Frontal cortex (tissue), 4 donors: ENCODE measurements at places on chromosomes 3 and 15.

DNA sequence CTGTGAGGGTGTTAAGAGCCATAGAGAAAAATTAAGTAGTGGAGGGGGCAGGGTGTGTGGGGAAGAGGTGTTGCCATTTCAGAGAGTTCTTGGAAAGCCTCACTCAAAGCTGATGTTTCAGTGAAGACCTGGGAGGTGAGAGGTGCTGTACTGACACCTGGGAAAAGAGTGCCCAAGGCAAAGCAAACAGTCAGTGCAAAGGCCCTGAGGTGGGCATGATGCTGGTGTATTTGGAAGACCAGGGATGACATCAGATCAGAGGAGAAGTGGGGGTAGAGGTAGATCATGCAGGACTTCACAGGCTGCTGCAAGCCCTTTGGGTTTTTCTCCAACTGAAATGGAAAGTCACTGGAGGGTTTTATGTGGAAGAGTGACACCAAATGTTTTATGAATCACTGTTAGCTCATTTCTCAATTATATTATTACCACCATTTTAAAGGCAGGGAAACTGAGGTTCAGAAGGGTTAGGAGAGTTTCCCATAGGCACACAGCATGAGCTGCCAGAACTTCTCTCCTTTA is 42.8 kb upstream of the SMAD3 start:
- DNase-seq = no peak

GRCh38 chr3:154191520-154191919 is 70.3 kb downstream of the ARHGEF26 start:
- no peak for DNase-seq

DNA sequence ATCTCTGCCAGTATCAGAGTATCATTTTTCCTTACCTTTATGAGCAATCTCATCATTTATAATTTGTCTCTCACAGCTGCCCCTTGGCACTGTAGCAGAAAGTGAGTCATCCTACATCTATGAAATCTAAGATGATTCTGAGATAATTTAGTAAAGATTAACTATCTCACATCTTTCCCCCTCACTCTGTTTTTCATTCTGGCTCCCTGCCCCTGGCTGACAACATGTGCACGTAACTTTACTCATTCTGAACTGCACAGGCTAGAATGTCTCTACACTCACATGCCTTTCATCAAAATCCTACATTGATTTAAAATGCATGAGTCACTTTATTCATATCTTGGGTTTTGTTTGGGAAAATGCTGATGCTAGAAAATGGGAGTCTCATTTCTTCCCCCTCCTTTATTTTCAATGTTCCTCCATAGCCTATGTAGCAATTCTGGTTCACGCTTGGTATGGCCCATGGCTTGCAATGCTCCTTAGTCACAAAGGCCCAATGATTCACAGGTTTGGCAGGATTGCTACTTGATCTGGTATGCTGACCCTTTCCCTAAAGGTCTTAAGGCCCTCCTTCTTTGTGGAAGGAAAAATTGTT is 838.5 kb downstream of the TUSC7 start:
- no peak for DNase-seq

DNA sequence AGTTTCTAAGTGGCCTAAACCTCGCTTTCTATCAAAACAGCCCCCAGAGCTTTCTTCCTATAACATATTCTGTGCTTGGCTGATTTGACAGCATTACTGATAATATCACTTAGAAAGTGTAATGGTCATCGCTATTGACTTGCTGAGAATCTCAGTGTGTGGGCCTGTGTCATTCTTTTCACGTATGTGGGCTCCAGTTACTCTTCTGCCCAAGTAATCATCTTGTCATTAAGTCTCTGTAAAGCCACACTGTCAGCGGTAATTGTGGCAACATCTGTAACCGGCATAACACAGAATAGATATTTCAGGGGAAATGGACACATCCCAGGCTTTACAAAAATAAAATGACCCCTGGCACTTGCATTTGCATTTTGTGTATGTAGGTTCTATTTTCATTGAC is 313.6 kb upstream of the LMCD1 start:
- no peak for DNase-seq

GRCh38 chr3:115397433-115397832 is 225.9 kb upstream of the GAP43 start:
- DNase-seq = no peak

DNA sequence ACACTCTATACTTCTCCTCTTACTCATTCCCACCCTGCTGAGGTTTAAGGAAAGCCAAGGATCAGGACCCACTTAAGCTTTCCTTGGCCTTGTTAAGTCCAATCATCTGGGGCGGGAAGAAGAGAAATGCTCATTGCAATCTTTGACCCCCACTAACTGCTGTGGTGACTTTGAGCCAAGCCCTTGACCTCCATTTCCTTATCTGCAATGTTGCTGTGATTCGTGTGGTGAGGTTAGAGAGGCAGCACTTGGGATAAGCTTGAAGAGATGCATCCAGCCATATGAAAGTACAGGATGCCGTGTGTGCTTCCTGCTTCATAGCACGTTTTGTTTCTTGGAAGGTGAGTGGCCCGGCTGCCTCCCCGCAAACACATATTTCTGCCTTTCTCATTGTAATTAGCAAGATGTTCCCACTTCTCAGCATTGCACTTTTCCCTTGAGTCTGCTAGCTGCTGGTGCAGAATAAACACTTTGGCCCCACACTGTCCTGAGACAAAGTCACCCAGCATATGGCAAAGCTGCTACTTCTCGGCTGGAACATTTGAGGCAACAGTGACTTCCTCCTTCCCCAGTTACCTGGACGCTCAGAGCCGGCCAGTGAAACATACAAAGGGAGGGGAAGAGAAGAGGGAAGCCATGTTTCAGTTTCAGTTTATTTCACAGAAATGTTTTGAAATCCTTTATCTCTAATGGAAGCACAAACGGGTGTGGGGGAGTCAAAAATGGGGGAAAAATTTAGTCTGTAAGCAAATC is 10.5 kb upstream of the NUDT16 start:
- no peak for DNase-seq

- DNase-seq = no peak
Measured at GRCh38 chr3:15102256-15102655, 3.3 kb upstream of the RBSN start.

DNA sequence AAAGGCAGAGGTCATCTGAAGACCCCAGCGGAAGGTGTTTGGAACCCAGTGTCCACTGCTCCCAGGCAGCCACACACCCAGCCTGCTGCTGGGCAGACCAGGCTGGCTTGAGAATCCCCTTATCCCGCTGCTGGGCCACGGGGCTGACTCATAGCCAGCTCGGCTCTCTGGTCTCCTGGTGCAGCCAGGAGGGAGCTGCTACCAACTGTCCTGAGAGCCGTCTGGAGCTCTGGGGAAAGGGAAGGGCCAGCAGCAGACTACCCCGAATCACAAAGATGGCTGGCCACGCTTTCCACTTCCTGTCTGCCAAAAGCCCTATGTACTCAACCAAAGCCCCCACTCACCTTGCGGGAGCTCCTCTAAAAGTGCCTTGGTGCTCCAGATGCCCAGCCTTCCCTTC is 38.3 kb downstream of the WHAMM start:
- no peak for DNase-seq

GRCh38 chr15:67512140-67512539 is 8.8 kb upstream of the C15orf61 start:
- no peak for DNase-seq

DNA sequence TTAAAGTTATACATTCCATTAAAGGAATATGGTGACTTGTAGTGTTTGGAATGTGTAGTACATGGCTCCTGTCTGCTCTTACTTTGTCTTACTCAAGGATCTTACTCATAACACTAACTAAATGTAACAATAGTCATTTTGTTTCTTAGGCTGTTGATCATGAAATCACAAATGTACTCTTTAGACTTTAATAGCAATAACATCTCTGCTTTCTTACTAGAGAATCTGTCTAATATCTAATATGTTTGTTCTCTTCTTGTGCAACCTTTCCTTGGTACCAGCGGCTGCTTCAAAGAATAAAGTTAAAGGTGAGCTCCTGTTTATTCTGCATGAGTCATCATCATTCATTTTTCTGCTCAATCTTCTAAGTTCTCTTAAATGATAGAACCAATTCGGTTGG is 767.5 kb downstream of the CADM2 start:
- DNase-seq = no peak

DNA sequence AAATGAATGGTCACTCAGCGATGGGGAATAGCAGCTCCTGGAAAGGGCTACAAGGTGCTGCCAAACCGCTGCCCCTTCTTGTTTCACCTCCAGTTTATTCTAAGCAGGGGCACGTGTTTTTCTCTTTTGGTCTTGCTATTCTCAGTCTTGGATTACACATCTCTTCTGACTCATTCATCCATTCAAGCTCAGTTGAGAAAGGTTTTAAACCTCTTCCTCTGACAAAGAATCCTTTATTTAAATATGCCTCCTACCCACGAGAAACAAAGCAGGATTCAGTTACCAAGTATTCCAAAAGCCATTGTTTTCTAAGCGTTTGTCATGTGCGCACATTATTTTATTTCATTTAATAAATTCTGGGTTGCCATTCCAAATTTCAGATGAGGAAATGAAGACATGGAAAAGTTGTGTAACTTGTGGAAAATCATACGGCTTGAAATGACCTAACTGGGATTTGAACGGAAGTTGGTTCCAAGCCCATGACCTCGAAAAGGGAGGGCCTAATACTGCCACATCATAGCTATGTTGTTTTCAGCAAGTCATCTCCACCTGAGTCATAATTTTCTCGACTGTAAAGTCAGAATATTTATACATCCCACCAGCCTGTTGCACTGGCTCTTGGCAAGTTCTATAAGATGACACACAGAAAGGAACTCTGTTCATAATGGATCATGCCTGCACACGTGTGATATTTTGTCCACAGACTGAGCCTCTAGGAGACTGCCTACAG is 292.0 kb upstream of the SLCO3A1 start:
- DNase-seq = no peak
